Calu3 (cell line): ENCODE measurements at places on chromosomes 4 and X. TPM values are rescaled to one million over a fixed set of nuclear protein-coding genes. Genes with fewer than 3 reads are reported as not detected.

DNA sequence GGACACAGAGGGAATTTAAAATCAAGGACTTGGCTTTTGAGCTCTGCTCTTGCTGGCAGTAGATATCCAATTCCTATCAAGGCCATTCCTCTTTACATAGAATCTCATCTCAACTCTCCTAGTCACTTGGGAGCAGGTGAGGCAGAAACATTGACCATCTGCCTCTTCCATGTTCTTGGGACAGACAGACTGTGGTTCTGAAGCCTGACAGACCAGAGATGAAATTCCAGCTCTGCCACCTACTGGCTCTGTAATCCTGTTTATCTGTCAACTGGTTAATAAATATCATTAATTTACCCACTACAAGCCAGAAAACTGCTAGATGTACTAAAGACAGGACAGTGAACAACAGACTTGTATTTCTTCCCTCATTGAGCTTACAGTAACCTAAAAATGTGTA, 300.8 kb downstream of the ADGRL3 start:
- no peak overlapping the region for H3K27ac ChIP-seq
- DNase-seq = no peak
- no peak overlapping the region for H3K4me3 ChIP-seq
- H3K4me1 ChIP-seq = no peaks in the 10 kb centered on the region

GRCh38 chr4:25638221-25638601, 17.4 kb upstream of the SLC34A2 start:
- H3K4me1 ChIP-seq = peaks cover 8% of the 10 kb centered on the region
- no peak overlapping the region for H3K4me3 ChIP-seq
- no peak overlapping the region for H3K27ac ChIP-seq
- DNase-seq = no peak
- no peaks in the 10 kb centered on the region for H3K27me3 ChIP-seq

DNA sequence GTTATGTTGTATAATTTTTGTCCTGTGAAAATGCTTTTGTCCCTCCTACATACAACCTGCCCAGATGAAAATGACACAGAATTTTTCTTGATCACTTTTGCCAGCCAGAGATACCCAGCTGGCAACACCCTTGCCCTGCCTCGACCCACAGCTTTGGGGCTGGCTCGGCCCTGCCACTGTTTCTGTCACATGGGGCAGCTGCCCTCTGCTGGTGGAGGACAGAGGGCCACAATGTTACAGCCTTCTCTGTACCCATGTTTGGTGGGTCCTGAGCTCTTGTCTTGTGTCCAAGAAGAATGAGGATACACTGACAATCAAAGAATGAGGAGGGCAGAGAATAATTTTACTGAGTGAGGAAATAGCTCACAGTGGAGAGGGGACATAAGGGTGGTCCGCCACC, 31.1 kb downstream of the BMP15 start:
- no peaks in the 10 kb centered on the region for H3K4me1 ChIP-seq
- H3K27ac ChIP-seq = no peak overlapping the region
- H3K27me3 ChIP-seq = no peaks in the 10 kb centered on the region
- no peaks in the 10 kb centered on the region for H3K36me3 ChIP-seq
- DNase-seq = peak; percentile 30

- H3K4me3 ChIP-seq = no peak overlapping the region
- H3K4me1 ChIP-seq = no peaks in the 10 kb centered on the region
Observed at GRCh38 chr4:108466936-108467902, 153.2 kb upstream of the RPL34 start.

NEUROG2 gene
- total RNA-seq = not detected in 2 replicates
